Activated T-cell treated with anti-CD3 and anti-CD28 coated beads, Interleukin-2, amount 50 U/mL, for 4 hours (primary cell): ENCODE measurements at places on chromosomes 1 and 21. TPM values are rescaled to one million over a fixed set of nuclear protein-coding genes. Genes with fewer than 3 reads are reported as not detected.

PLA2G2A gene
- not detected for total RNA-seq

CD1E gene
- not detected for total RNA-seq

GPR25 gene
- not detected for total RNA-seq

FCRL1 gene
- 0.11 TPM for total RNA-seq

EPHB2 gene
- 0.68 TPM for total RNA-seq

TMEM125 gene
- not detected for total RNA-seq

LENEP gene
- total RNA-seq = 0.50 TPM

RXRG gene
- total RNA-seq = not detected

AMY1C gene
- total RNA-seq = not detected

KRTAP22-1 gene
- not detected for total RNA-seq

BMP8B gene
- total RNA-seq = 0.23 TPM

DNA sequence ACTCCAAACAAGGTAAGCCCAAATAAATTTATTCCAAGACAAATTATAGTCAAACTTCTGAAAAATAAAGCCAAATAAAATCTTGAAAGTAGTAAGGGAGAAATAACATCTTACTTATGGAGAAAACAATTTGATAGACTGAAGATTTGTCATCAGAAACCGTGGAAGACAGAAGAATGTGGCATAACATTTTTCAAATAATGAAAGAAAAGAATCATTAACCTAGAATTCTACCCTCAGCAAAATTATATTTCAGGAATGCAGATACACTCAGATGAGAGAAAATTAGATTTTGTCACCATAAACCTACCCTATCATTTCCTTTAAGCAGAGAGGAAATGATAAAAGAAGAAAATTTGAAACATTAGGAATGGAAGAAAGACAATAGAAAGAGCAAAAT is 27.3 kb upstream of the PADI1 start:
- DNase-seq = no peak

DNA sequence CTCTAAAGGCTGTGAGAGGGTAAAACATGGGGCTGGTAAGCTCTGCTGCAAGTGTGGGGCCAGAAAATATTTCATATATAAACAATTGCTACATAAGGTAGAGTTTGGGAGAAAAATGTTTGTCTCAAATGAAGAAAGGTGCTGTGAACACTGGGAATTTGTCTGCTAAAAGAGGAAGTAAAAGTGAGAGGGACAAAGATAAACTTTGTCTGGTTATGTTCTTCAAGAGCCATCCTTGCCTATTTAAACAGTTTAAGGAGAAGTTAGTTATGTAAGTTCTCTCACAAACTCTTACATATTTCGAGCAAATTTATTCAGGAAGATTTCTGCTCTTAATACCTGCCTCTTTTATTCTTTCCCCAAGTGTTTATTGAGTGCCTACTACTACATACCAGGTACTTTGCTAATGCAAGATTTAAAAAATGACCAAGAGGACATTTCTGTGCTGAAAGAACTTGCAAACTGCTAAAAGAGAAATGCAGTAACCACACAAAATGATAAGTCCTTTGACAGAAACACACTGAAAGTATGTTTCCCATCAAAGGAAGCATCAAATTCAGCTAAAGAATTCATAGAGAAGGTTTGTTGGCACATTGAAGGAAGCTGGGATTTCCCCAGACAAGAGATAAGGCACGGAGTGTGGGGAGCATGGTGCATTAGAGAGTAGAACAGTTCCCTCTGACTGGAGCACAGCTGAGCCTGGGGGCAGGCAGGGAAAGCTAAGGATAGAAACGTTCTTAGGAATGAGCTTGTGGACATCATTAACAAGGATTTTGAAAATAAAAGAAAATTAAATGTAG is 549.1 kb downstream of the PTBP2 start:
- no peak for DNase-seq

DNA sequence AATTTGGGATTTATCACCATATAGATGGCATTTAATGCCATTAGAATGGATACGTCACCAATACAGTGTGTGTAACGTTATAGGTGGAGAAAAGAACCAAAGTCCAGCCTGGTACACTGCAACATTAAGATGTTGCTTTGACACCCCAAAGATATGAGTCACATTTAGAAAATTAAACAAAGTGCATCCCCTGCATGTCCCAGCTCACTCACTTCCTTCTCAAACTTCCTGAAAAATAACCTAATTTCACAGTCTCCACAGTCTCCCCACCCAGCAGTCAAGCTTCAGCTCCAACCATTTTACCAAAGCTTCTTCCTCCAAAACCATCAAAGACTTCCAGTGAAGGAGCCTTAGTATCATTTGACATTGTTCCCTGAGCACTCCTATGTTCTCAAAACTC is 111.9 kb downstream of the OMA1 start:
- DNase-seq = no peak

DNA sequence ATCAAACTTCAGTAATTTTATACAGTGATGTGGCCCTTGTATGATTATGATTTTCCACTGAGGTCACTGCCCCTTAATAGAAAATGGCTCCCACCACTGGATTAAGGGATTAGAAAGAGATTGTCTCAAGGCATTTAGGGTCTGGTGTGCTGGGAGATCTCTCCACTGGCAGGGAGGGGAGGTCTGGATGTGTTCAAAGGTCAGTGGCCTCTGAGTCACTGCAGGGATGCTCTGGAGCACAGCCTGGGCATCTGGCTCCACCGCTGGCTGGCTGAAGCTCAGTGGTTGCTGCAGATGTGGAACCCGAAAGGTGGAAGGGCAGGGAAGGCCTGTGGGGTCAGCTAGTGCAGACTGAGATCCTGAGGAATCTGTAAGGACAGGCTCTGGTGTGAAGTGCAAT is 18.3 kb upstream of the CHI3L1 start:
- DNase-seq = no peak

- DNase-seq = no peak
Observed at GRCh38 chr1:162538815-162539431, 22.6 kb upstream of the UAP1 start.

- no peak for DNase-seq
Observed at GRCh38 chr21:41929248-41929647, 24.6 kb downstream of the C2CD2 start.

DNA sequence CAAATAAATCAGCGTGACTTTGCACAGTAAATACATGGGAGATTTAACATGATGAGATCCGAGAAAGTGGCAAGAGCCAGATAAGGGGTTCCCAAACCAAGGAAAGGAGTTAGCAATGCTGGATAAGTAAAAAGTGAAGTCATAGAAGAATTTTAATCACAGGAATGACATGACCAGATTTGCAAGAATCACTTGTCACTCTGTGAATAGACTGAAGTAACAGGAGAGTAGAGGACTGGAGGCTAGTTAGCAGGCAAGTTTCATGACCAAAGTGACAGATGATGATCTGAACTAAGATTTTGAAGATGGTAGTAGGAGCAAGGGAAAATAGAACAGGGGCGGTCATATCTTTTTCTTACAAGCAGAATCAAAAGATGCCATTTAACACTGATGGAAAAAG is 8.4 kb downstream of the CFH start:
- no peak for DNase-seq

GRCh38 chr1:176603696-176604095 is 140.7 kb downstream of the PAPPA2 start:
- no peak for DNase-seq

GRCh38 chr1:147246044-147246690 is 3.7 kb downstream of the CHD1L start:
- no peak for DNase-seq

GRCh38 chr1:170874671-170875070 is 60.7 kb upstream of the MROH9 start:
- DNase-seq = no peak

- no peak for DNase-seq
Observed at GRCh38 chr1:231827337-231828105, 200.9 kb downstream of the DISC1 start.

GRCh38 chr1:117174851-117175250 is 35.9 kb downstream of the VTCN1 start:
- DNase-seq = no peak

DNA sequence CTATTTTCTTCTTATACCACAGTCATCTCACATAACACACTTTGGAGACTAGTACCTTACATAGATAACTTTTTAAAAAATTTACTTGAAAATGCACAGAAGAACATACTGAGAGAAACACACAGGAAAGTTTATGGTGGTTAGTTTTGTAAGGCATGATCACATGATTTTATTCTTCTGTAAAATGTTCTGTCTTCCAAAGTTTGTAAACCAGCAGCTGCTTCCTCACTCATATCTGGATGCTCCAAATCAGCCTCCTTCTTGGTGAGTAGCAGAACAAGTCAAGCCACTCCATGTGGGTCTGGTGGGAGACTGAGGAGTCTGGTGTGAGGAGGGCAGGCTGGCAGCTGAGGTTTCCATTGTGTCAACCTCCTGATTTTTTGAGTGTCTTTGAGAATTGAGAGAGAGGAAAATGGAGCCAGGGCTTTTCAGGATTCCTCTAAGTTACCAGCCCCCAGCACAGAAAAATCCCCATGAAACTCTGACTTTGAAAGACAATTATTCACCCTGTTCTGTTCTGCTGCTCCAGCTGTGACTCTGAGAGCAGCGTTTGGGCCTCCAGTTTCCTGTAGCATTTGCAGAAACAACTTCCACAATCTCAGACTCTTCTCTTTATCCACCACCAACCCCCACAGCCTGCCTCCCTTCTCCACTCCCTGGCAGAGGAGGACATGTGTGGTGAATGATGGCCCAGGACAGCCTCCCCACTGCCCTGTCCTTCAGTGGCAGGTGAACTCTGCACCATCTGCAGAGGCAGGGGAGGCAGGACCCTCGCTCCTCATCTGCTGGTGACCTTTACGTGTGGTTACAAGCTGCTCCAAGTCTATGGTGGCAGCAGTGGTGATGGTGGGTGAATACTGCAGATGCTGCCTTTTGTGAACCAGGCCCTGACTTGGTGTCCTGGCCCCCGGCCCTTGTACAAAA is 82.3 kb downstream of the FCRL5 start:
- no peak for DNase-seq

DNA sequence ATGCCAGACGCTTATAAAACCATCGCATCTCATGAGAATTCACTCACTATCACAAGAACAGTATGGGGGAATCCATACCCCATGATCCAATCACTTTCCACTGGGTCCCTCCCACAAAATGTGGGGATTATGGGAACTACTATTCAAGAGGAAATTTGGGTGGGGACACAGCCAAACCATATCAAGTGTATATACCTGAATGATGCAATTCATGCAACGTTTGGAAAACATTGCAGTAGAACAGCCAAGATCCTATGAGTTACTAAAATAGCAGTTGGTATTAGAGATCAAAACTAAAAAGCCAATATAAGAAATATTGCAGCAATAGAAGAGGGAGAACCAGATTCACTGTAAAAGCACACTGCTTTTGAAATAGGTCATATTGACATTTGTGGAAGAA is 1543.9 kb upstream of the B3GALT2 start:
- DNase-seq = no peak

DNA sequence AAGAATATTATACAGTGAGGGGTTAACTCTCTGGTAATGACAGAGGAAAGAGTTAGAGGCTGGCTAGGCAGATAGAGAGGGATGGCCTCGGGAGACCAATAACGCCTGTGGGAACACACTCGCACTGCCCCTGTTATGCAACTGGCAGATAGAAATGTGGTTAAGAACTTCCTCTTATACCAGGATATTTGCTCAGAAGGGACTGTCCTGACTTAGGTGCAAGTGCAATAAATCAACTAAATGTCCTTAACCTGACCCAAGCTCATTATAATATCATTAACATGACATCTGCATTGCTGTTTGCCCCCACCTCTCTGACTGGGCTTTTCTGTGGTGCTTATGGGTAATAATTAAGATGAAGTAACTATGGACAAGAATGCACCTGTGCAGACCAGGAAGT is 1518.0 kb downstream of the NCAM2 start:
- no peak for DNase-seq

DNA sequence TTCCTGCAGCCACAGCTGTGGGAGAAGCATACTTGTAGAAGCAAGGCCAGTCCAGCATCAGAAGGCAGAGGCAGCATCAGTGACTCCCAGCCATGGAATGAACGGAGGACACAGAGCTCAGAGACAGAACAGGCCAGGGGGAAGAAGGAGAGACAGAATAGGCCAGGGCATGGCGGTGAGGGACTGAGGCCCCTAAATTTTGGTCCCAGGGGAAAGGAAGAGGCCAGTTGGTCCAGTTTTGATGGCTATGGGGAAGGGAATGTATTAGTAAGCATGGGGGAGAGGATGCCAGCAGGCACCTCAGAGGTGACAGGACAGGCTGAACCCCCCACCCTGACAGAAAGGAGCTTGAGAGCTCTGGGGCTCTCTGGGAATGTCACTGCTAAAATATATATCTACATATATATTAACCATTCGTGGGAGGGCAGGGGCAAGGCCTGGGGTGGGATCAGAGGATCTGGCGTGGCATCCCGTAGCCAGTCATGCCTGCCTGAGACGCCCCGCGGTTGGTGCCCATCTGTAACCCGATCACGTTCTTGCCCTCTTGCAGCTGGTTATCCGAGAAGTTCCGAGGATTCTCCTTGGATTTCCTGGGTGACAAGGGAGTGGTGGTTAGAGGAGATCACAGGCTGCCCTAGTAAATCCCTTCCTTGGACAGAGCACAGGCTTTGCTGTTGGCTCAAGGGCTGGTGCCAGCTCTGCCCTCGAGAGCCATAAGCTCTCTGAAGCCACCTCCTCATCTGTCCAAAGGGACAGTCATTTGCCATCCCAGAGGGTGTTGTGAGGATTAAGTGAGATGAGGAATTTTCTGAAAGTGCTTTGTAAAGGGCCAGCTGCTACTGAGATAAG is 6.7 kb downstream of the TAGLN2 start:
- no peak for DNase-seq

- no peak for DNase-seq
Observed at GRCh38 chr1:93434088-93434487, 13.8 kb upstream of the FNBP1L start.

DNA sequence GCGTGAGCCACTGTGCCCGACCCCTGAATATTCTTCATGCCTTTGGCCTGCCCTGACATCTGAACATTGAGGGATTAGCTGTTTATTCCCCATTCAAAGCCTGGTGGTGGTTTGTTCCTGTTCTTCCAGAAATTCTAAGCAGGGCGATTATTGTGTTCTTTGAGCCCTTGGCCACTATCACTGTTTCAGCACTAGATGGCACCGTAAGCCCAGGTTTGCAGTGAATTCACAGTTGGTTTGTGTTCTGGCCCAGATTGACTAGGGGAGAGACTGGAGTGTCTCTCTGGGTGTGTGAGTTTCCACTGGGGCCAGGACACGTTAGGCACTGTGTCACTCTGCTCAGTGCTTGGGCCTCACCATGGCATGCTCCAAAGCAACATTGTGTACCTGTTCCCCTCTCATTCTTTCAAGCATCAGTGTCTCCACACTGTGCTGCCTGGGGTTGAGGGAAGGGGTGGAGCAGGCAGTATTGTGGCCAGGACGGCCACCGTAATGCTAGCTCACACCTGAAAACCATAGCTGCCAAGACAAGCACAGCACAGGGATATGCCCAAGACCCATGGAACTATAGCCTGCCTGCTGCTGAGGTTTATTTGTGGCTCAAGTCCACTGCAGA is 52.7 kb downstream of the PKN2 start:
- DNase-seq = no peak

GRCh38 chr1:2323451-2323974 is 67.8 kb downstream of the MORN1 start:
- DNase-seq = no peak

- DNase-seq = no peak
Observed at GRCh38 chr1:12572522-12572921, 45.5 kb downstream of the DHRS3 start.

GRCh38 chr1:195202241-195202640 is 1406.0 kb downstream of the KCNT2 start:
- DNase-seq = no peak
